Keratinocyte (primary cell): ENCODE measurements at places on chromosomes 3 and 15.

- DNase-seq = no peak
Observed at GRCh38 chr3:198107840-198108734, 148.1 kb downstream of the LMLN start.

DNA sequence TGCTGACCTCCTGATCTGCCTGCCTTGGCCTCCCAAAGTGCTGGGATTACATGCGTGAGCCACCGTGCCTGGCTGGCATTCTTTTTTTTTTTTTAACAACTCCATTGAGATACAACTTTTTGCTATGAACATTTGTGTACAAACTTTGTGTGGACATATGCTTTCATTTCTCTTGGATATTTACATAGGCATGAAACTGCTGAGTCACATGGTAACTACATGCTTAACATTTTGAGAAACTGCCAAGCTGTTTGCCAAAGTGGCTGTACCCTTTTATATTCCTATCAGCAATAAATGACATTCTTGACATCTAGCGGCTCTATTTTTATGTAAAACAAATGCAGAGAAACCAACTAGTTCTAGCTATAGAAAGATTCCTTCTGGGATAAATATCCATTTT is 8.7 kb upstream of the YEATS2 start:
- no peak for DNase-seq

GRCh38 chr3:41247055-41248004 is 48.0 kb downstream of the CTNNB1 start:
- DNase-seq = no peak

GRCh38 chr15:33029109-33029652 is 165.3 kb downstream of the FMN1 start:
- DNase-seq = no peak

- no peak for DNase-seq
Observed at GRCh38 chr3:30130391-30130790, 476.0 kb upstream of the TGFBR2 start.

DNA sequence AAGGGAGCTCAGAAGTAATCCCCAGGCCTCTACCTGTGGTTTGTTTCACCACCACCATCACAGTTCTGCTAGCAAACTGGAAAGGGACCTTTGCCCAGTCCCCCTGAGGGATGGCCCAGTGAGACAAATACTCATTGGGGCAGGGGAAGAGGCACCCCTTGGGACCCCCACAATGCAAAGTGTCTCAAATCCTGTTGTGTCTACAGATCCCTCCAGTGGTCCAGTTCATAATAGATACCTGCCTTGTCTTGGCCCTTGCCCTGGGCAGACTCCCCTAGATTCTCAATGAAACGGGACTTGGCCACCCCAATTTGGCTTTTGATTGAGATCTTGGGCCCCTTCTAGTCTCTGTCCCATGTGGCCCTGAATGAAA is 43.8 kb upstream of the RAB6B start:
- DNase-seq = no peak
